Stimulated activated CD4-positive, alpha-beta T cell treated with anti-CD3 and anti-CD28 coated beads, TNF-alpha, amount 100 ng/mL, for 1 hour (primary cell): ENCODE measurements at places on chromosomes 3 and 15.

DNA sequence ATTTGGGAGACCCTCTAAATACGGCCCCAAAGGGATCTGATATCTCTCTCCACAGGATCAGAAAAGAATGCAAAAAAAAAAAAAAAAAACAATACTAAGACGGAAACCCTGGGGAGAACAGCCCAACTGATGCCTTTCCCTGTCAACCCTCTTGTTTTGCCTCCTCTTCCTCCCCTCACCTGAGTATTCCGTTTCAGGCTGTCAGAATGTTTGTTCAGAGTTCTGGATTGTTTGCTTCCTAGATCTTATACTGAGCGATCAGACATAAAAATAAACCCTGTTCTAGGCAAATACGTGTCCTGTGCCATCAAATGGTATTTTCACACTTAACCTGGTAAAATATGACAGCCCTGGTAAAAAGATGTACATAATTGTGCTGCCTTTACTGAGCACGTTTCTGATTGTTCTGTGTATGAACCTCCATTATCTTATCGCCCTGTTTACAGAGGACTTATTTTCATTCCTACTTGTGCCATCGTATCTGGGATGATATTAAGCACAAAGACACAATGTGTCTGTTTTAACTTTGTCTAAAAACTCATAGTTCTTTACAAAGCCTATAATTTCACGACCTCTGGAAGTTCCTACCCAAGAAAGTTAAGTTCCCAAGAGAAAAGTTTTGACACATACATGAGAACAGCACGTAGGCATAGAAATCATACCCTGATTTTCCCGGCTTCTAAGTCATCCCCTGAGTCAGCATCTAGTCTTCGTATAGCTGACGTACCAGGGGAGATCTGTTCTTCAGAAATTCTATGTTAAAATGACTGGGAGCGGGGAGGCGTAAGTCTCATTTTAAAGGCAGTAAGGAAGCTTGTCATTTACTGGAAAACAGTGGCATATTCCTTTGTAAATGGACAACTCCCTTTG lies 856 bp downstream of the ZBTB38 start:
- DNase-seq: no peak

DNA sequence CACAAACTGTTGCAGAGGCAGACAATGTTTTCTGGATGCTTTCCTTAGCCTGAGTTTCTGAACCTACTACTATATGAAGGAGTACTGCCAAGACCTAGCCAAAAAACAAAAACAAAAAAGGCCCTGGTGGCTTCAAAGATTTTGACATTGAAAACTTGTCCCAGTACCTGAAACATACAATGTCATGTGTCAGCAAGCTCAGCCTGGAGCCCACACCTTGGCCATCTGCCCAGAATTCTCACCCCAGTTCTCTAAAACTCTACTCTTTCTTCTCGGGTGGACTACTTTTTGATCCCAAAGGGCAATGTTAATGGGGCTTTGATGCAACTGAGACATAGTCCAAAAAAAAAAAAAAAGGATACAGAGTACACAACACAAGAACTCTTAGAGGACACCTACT lies 81.4 kb downstream of the FAM174B start:
- no peak for DNase-seq

GRCh38 chr3:107227091-107227490 lies 150.1 kb upstream of the CCDC54 start:
- DNase-seq: no peak

GRCh38 chr3:30467596-30468238 lies 138.7 kb upstream of the TGFBR2 start:
- no peak for DNase-seq

DNA sequence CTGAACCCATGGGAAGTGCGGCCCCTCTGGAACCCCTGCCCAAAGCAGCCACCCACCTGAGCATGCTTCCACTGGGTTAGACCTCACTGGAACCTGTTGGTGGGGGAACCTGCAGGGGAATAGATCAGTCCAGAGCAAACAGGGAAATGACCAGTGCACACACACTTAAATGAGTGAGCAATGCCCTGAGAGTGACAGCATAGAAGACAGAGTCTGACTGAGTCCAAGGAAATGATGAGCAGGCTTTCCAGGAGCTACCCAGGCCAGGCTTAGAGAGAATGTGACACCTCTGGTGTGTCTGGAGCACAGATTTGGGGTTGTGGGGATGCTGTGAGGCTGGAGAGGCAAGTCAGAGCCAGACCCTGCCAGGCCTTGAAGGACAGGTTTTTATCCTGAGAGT lies 28.5 kb downstream of the PLA1A start:
- DNase-seq: no peak

DNA sequence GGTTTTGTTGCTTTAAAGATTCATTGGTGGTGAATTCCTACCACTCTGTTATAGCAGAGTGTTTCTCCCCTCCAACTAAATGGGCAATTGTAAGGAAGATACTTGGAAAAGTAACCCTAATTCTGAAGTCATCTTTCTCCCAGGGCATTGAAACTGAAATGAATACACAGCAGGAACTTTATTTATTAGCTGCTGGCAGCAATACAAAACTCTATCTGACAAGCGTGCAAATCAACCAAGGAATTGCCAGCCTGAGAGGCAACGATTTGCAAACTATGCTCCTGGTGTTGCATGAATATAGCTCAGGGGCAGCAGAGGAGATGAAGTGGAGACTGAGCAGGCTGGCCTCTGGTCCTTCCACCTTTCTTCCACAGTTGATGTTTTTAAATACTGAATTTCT lies 48.9 kb downstream of the CD200R1 start:
- no peak for DNase-seq

DNA sequence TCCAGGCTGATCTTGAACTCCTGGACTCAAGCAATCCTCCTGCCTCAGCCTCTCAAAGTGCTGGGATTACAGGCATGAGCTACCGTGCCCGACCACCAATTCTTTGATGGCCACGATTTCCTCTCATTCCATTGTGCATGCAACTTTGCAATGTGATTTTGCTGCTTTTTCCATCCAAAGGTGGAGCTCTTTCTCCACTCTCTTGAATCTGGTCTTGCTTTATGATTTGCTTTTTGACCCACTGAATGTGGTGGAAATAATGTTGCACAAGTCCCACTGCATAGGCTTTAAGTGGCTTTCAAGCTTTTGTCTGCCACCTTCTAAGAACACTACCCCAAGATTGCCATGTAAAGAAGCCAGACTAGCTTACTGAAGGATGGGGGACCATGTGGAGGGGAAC lies 10.6 kb downstream of the RPS27L start:
- DNase-seq: no peak

- DNase-seq: no peak
Measured at GRCh38 chr3:50457988-50458387, 45.4 kb downstream of the CACNA2D2 start.

- DNase-seq: no peak
Measured at GRCh38 chr3:192409838-192410683, 317.3 kb downstream of the FGF12 start.

- no peak for DNase-seq
Measured at GRCh38 chr15:82303956-82304777, 41.5 kb downstream of the SAXO2 start.

DNA sequence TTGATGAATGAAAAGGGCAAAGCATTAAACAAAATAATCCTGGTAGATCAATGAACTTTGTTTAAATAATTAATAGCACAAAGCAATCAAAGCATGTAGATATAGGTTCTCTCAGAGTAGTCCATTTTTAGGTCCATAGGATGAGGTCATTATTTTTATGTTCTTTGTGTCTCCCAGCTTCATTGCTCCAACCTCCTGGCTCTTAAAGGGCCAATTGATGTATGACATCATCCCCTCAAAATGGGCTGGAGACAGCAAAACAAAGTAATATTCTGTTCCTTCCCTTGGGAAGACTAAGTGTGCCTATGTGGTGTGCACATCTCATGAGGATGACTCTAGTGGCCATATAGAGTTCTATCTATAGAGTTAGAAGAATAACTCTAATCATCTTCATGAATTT lies 49.5 kb downstream of the HMG20A start:
- no peak for DNase-seq

DNA sequence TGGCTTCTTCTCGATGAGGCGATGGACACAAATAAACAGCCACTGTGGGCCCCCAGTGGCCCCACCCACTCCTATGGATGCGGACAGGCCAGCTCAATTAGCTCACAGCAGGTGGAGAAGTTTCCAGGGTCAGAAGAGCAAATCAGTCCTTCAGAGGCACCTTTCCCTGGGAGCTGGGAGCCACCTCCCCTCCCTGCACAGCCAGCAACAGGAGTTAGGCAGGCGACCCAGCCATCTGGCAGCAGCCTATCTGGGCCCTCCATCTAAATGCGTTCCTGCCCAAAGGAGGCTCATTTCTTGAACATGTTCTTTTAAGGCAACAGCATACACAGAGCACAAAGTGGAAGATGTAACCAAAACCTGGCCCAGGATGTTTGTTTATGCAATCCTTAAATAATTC lies 211.9 kb upstream of the ARRDC4 start:
- DNase-seq: no peak

DNA sequence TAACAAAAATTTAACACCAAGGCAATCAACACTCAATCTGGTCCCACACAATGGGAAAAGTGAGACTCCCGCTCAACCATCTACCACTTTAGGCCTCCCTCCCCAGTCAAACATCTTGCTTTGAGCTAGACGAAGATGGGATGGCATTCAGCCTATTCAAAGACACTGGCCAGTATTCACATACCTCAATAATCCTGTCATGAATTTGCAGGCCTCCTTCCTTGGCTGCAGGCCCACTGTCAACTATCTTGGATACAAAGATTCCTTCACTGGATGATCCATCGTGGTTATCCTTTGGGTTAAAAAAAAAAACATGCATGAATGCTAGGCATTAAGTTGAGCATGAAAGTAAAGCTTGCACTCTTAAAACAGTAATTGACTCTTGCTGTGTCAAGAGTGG lies 22.6 kb downstream of the PDZRN3 start:
- DNase-seq: no peak

GRCh38 chr3:193446965-193447602 lies 68.5 kb upstream of the ATP13A5 start:
- DNase-seq: no peak

GRCh38 chr3:152196782-152197181 lies 71.9 kb upstream of the MBNL1 start:
- DNase-seq: no peak

DNA sequence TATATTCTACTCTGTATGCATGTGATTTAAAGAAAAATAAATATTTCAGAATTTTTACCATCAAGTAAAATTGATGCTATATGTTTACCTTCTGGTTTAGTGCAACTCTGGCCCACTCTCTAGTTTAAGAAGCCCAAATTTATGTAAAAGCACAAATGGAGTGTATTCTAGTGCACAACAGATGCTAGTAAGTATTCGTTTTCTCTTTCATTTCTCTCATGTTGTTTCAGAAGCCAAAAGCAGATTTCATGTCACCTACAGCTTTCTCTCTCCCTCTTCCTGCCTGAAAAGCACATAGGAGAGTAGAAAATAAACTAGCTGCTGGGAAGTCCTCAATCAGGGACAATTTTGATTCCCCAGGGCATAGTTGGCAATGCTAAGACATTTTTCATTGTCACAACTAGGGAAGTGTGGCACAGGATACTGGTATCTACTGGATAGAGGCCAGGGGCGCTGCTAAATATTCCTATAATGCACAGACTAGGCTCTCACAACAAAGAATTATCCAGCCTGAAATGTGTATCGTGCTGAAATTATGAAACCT lies 147.4 kb upstream of the ARHGEF26 start:
- no peak for DNase-seq

DNA sequence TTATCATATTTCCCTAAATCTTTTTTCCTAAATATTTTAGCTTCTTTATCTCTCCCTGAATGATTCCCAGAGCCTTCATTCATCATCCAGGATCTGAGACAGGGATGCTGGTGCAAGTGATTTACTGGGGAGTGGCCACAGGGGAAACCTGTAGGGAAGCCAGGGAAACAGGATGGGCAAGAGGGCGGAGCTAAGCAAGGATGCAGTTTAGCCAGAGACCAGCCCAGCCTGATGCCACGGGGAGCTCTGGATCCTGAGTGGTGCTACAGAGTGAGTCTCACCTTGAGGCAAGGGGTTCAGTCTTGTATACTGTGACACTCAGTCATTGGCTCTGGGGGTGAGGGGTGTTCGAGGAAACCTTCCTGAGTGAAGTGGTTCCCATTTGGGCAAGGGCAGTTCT lies 39.7 kb upstream of the LRRFIP2 start:
- DNase-seq: no peak

GRCh38 chr3:194711286-194711685 lies 25.6 kb downstream of the FAM43A start:
- DNase-seq: no peak

GRCh38 chr3:33602829-33603228 lies 115.2 kb downstream of the CLASP2 start:
- no peak for DNase-seq

- no peak for DNase-seq
Measured at GRCh38 chr3:123081718-123082369, 15.0 kb downstream of the PDIA5 start.

DNA sequence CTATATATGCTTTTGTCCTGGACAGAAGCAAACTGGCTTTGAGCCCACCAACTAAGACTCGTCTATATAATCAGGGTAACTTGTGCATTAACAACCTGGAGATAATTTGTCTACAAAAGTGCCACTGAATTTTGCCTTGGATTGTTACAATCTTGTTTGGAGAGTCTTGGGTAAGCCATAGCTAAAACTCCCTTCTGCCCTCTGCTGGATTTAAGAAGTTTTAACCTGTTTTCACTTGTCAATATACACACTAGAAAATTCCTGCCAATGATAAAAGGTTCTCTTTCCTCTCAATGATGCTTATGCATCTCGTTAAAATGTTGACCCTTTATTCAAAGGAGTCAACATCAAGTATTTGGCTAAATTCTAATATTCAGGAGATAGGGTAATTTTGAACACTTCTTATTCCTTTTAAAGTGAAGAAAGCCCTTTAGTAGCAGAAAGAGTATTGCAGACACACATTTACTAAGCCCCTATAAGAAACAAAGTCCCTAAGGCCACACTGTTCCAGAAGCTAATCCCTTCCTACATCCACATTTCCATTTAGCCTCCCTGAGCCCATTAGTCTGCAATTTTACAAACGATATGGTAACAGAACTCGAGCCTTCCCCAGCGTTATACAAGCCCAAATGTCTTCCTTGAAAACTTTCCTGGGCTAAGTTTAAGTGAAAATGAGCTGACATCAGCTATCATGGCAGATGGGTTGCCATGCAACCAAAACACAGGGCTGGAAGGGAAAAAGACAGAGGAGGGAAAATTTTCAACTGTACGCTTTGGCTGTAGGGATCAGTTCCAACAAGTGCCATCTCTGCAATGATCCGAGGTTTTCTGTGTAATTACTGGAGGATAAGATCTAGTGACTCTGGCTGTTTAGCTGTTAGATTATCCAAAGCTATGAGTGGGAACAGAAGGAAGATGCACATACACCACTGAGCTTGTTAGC lies 75.9 kb upstream of the FGF12 start:
- DNase-seq: no peak

DNA sequence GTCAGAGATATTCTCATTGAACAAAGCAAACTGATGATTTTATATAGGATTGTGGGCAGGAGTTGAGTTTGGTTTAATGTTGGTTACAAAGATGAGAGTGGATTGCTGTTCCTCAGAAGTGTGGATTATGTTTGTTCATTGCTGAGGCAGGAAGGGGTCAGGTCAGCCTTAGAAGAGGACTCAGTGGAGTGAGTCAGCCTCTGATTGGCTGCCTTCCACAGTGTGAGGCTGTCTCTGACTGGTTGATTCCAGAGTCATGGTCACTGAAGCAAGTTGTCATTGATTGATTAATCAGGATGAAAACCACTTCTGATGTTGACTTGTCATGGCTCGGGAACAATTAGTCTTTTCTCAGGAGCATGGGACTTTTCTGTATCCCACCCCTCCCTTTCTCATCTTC lies 36.2 kb downstream of the KBTBD12 start:
- no peak for DNase-seq
